ENCODE measurements at places on chromosomes 2 and 18. TPM values are rescaled to one million over a fixed set of nuclear protein-coding genes. Genes with fewer than 3 reads are reported as not detected.

The ATG16L1 gene
- 34.0 TPM for total RNA-seq

The AQP12A gene
- total RNA-seq: not detected

The SERPINB3 gene
- 0.07 TPM for total RNA-seq

The UGT1A8 gene
- total RNA-seq: not detected

The GAREM1 gene
- total RNA-seq: 3.5 TPM

The PMAIP1 gene
- 2.1 TPM for total RNA-seq

Measured in smooth muscle cell of the pulmonary artery (primary cell).